ENCODE measurements at places on chromosomes 6 and 20. TPM values are rescaled to one million over a fixed set of nuclear protein-coding genes. Genes with fewer than 3 reads are reported as not detected.

GRCh38 chr20:62910217-62910766, 16.0 kb downstream of the DIDO1 start:
- no peak for DNase-seq

DNA sequence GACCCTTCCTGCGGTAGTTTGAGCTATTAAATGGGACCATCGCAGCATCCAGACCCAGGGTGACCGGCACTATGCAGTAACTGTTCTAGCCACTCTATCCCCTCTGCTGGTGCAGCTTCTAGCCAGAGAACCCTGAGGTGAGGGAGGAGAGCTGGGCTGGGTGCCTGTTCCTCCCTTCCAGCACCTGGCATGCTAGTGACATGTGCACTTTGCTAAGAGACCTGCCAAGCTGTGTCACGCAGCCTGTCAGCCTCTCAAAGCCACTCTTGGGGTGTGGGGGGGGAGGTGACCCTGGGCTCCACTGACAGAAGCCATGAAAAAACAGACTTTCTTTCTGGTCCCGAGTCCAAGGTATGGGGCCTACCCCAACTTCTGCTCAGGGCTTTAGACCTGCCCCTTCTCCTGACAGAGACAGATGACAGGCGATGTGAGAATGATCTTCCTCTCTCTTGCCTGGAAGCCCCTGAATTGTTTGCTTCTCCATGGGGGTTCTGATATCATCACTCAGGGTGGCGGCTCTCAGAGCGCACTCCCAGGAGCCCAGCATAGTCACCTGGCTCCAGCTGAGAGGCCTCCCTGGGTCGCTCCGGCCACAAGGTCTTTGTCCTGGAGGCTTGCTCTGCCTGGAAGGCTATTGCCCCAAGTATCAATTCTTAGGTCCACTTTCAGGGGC, 47.2 kb upstream of the MLN start:
- DNase-seq = no peak

DNA sequence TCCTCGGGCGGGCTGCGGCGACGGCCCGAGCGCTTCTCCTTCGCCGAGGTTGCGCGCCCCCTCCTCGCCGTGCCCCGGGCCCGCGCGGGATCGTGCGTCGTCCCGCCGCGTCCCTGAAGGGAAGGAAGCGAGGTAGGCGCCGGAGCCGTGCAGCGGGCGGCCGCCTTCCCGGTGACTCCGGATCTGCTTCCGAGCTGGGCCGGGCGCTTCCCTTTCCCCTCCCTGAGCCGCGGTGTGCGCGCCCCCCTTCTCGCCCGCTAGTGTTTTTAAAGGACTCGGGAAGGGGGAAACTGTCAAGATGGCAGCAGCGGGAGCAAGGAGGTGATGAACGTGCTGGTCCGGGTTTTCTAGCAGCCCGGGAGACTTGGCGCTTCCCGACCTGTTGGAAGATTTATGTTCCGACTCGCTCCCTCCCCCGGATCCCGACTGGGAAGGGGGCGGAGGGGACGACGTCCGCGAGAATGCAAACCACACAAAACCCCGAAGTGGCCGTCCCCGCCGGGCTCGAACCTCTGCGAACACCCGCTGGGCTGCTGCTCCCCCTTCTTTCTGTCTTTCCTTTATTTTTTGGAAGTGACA, 744 bp upstream of the FOXO3 start:
- DNase-seq = peak; percentile 75

The LRFN2 gene
- not detected for total RNA-seq

DNA sequence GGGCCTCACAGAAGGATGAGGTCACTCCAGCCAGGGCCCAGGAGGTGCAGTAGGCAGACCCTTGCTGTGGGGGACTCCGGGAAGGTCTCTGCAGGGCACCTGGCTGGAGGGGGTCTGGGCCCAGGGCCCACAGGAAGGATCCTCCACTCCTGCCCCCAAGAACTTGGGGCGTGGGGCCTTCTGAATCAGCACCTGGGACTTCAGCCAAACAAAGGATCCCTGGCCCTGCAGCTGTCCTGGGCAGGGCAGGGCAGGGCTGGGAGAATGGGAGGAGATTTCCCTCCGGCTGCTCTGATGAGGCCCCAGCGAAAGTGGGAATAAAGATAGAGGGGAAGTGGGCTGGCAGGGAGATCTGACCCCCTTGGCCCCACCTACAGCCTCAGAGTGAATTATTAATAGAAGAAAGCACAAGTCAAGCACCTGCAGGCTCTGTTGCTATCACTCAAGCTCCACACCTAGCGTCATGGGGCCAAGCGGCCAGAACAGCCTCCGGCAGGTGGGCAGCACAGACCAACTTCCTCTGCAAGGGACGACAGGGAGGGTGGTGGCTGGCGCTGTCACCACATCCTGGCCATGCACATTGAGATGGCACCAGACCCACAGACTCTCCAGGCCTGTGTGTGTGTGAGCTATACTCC, 61.6 kb upstream of the MRPS10 start:
- DNase-seq = peak; percentile 67

GRCh38 chr20:44851545-44851944, 34.0 kb upstream of the YWHAB start:
- no peak for DNase-seq

- DNase-seq = no peak
Measured at GRCh38 chr20:57198132-57199072, 68.0 kb downstream of the BMP7 start.

DNA sequence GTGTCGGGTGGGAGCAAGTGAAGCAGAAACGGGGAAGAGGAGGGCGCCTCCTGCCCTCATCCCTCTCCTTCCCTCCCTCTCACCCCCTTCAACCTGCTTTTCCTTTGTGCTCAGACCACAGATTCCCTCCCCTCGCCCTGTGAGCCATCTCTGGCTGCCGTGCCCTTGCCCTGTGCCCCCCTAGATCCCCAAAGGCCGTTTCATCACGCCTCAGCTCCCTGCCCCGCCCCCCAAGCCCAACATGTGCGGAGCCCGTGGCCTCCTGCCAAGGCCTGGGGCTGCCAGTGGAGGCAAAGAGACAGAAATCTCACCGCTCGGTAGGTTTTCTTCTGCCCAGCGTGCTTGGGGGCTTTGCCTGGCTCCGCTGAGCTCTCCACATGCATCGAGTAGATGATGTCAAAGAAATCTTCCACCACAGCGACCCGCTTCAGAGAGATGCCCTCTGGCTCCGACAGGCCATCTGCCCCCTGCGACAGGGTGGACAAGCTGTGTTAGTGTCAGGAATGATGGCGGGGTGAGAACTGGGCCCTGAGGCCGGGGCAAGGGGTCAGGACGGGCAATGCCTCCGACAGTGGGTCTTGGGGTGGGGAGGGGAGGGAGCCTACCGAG, 57.6 kb downstream of the NOL4L start:
- no peak for DNase-seq

DNA sequence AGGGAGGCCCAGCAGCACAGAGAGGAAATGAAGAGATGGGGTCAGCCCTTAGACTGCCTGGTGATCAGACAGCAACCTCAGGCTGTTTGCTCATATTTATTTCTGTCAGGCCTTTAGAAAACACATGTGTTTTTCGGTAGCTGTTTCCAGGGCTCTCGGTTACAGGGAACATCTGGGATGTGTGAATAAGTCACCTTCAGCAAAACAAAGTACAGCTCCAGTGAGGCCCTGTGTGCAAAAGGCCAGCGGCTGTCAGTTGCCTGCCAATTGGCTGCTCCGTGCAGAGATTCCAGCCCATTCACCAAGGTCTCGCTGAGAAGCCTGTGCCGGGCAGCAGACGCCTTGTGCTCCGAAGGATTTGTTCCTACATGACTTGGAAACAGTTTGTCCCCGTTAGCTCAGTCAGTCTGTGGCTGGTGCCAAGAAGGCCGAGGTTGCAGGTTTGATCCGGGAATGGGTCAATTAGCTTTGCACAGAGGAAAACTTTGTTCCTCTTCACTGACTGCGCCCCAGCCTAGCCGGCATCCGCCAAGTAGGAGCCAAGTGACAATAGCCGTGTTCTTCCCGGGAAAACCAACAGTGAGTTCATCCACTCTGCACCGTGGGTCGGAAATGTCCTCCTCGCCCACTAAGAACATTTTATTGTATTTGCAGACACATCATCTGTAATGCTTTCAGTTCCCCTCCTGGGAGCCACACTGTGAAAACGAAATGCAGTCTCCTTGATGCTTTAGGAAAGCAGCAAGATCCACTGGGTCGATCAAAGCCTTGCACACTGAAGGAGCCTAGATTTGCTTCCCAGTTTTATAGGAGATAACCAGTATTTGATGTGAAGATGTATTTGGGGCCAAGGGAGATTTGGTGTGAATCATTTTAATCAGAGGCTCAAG, 315.4 kb upstream of the CDYL start:
- DNase-seq = no peak

- DNase-seq = no peak
Measured at GRCh38 chr6:16706911-16707783, 54.1 kb downstream of the ATXN1 start.

DNA sequence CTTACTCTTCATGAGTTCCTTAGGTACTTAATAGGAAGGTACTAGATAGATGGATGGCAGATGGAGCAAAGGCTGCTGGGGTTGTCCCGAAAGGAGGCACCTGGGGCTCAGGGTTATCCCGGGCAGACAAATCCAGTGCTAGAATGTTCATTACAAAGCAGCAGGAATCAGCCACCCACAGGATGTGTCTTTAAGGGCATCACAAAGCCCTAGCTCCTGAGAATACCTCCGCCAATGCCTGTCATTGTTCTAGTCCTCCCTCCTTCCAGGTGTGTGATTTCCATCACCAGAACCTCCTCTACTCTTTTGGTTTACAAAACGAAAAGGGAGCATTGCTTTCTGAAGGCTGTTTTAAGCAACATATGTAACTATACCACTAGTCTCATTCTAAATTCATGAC, 138.1 kb downstream of the KIF6 start:
- DNase-seq = no peak

DNA sequence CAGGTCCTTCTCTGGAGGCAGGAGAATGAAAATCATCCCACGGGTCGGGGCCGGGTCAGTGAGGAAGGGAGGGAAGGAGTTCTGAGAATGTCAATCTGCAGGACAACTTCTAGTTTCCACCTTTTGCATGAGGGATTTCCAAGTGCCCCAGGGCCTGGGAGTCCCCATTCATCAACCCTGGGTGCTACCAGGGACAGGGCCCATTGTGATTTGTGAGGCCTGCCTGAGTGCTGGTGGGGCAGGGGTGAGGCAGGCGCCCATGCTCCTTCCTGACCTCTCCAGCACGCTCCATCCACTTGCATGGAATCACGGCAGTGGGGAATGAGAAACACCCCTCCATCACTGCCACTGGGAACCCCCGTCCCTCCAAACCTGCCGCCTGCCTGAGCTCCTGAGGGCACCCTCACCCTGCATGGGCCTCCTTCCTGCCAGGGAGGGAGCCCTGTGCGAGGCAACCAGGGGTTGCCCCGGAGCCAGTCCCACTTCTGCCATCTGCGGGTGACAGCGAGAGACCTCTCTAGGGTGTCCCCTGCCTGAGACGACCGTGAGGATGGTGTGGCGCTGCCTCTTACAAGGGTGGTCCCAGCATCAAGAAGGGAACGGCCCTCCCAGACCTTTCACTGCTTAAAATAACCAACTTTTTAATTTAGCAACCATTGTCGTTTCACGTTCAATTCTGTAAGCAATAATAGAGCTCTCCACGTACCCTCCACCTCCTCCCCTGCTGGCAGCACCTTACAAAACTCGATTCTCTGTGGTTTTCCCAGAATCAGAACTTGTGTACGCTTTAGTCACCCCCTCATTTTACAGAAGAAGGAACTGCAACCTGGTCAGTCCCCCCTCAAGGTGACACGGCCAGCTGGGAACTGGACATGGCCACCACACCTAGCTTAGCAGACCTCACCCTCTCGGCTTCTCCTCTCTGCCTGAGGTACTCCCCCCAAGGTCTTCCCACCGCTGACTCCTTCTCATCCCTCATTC, 28.6 kb downstream of the PMEPA1 start:
- no peak for DNase-seq

DNA sequence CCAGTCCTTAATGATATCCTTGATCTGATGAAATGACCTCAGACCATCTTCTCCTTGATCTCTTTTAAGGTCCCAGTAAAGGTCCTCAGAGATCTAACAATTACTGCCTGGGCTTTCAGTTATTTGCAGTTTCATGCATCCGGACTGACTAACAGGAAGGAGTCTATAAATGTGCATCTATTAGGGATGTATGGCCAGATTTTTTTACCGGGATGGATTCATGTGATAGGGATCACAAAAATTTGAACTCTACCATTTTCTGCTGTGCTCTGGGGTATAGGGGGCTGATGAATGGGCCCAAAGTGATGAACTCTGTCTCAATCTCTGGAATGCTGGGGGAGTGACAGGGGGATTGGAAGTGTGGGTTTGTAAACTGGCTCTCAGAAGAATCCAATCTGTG, 36.2 kb upstream of the SCUBE3 start:
- DNase-seq = no peak

GRCh38 chr20:48324744-48325143, 503.1 kb downstream of the PREX1 start:
- DNase-seq = no peak

GRCh38 chr6:91813641-91814040, 1226.8 kb upstream of the MAP3K7 start:
- no peak for DNase-seq

The ETV7 gene
- total RNA-seq = 0.64 TPM

The PLN gene
- not detected for total RNA-seq

The FAM209B gene
- total RNA-seq = not detected

DNA sequence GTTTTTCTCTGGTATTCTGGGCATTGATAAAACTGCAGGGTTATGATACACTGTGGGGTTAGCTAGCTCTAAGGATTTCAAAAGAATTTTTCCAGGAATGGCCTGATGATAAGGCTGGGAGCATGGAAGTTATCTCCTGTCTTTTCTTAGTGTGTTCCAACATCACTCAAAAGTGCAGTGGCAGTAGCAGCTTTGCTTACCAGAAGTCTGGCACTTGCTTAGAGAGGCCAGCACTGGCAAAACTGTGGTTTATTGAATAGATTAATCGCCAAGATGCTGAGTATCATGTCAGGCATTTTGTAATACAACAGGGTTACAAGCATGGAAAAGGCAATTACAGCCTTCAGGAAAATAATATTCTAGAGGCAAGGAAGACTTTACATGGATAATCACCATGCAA, 719.5 kb upstream of the GJE1 start:
- no peak for DNase-seq

- DNase-seq = peak; percentile 36
Measured at GRCh38 chr20:49534255-49534712, 33.7 kb downstream of the PTGIS start.

DNA sequence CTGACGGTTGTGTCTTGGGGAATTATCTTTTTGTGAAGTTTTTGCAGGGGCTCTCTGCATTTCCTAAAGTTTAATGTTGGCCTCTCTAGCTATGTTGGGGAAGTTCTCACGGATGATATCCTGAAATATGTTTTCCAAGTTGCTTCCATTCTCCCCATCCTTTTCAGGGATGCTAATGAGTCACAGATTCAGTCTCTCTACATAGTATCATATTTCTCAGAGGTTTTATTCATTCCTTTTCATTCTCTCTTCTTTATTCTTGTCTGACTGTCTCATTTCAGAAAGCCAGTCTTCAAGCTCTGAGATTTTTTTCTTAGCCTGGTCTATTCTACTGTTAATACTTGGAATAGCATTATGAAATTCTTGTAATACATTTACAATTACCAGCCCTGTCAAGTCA, 61.3 kb downstream of the UNC5CL start:
- no peak for DNase-seq
